ENCODE measurements at places on chromosomes 16 and 17. TPM values are rescaled to one million over a fixed set of nuclear protein-coding genes. Genes with fewer than 3 reads are reported as not detected.
A peak's percentile ranks its signal among the peaks of the same experiment; 100 is the strongest.

DNA sequence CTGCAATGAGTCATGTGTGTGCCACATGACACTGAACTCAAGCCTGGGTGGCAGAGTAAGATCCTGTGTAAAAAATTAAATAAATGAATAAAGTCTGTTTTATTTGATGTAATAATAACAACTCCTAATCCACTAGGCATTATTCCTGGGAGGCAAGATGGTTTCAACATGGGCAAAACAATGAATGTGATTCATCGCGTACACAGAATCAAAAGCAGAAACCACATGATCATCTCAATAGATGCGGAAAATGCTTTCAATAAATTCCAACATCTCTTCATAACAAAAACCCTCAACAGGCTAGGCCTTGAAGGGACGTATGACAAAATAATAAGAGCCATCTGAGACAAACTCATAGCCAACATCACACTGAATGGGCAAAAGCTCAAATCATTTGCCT is 195.4 kb downstream of the CDH11 start:
- H3K36me3 ChIP-seq: no peaks in the 10 kb centered on the region
- H3K4me1 ChIP-seq: no peaks in the 10 kb centered on the region
- DNase-seq: no peak
- H3K27me3 ChIP-seq: peaks cover 3% of the 10 kb centered on the region

- peak overlapping the region; percentile 29 for H3K4me3 ChIP-seq
- peaks cover 3% of the 10 kb centered on the region for H3K36me3 ChIP-seq
- peak overlapping the region; percentile 95 for H3K27ac ChIP-seq
- peaks cover 72% of the 10 kb centered on the region for H3K4me1 ChIP-seq
Observed at GRCh38 chr16:70428178-70428998, 10.5 kb downstream of the ST3GAL2 start.

- no peak overlapping the region for H3K4me3 ChIP-seq
- no peak for DNase-seq
- H3K4me1 ChIP-seq: peaks cover 11% of the 10 kb centered on the region
- no peaks in the 10 kb centered on the region for H3K27me3 ChIP-seq
- no peaks in the 10 kb centered on the region for H3K36me3 ChIP-seq
- no peak overlapping the region for H3K27ac ChIP-seq
Observed at GRCh38 chr16:73176577-73177013, 128.7 kb upstream of the ZFHX3 start.

PIGS gene
- 31.6 TPM for total RNA-seq

GRCh38 chr16:81486540-81487061 is 42.0 kb downstream of the CMIP start:
- DNase-seq: peak; percentile 80
- no peaks in the 10 kb centered on the region for H3K36me3 ChIP-seq
- no peaks in the 10 kb centered on the region for H3K27me3 ChIP-seq
- no peak overlapping the region for H3K4me3 ChIP-seq
- H3K27ac ChIP-seq: no peak overlapping the region
- H3K4me1 ChIP-seq: no peaks in the 10 kb centered on the region

GRCh38 chr16:78478267-78478861 is 378.9 kb downstream of the WWOX start:
- no peak overlapping the region for H3K4me3 ChIP-seq
- no peaks in the 10 kb centered on the region for H3K27me3 ChIP-seq
- no peak overlapping the region for H3K27ac ChIP-seq
- no peak for DNase-seq
- H3K36me3 ChIP-seq: no peaks in the 10 kb centered on the region

Measured in psoas muscle (tissue), 8 donors.